ENCODE measurements at places on chromosomes 6 and 20. TPM values are rescaled to one million over a fixed set of nuclear protein-coding genes. Genes with fewer than 3 reads are reported as not detected.

The OTOR gene
- not detected for total RNA-seq

The SDCBP2 gene
- 4.6 TPM for total RNA-seq

The RIN2 gene
- total RNA-seq, result 22.8 TPM

DNA sequence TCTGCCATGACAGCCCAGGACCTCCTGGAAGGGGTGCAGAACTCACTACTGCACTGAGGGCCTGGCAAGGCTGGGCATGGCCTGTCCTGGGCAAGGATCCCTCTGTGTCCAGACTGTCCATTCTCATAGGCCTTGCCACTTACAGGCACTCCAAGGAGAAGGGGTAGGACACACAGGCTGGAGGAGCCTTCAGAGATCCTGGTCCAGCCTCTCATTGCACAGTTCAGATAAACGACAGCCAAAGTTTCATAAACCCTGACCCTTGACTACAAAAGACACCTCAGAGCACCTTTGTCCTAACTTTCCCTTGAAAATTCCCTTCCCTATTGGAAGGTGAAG is 19.6 kb downstream of the TGM3 start:
- DNase-seq, result no peak

DNA sequence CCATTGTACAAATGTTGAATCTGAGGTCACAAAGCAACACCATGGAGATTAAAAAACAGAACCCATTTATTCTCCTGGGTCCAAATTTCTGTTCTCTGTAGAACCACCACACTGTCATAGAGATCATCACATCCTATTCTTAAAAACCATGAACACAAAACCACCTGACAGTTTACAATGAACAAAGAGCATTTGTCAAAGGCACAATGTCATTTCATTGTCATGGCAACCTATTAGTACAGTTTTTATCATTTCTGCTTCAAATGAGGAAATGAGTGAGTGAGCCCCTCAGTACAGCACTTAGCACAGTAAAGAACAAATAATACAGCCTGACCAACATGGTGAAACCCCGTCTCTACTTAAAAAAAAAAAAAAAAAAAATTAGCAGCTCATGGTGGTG is 23.1 kb upstream of the LAMP5 start:
- DNase-seq, result no peak

All from astrocyte (in vitro differentiated cells and primary cell).